Fibroblast of skin of right quadriceps (primary cell): ENCODE measurements at places on chromosomes 1 and 21.

- DNase-seq = peak; percentile 26
These were observed 447 bp downstream of the RUNX3 start for GRCh38 chr1:24929398-24930259.

DNA sequence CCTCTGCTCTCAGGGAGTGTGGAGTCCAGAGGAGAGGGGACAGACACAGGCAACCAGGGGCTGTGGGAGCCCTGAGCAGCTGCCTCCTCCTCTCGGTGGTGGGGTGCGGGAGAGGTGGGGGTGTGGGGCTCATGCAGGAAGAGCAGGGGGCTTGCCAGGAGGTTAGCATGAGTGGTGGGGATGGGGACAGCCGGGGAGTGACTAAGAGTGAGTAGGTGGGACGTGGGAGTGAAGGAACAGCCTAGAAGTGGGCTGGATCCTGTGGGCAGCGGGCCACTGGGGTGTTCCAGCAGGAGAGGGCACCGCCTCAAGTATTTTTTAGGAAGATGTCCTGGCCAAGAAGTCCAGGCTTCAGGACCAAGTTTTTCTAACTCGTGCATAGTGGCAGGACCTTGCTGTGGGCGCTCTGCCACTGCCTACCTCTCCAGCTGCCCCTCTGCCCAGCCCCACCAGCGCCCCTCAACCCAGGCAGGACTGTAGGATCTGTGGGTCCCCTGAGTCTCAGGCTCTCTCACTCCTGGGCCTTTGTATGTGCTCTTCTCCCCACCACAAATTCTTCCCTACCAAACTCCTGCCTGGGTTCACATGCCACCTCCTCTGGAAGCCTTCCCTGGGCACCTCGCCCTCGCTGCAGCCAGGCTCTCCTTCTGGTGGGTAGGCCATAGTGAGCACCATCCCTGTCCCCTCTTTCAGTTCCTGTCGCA, 18.8 kb upstream of the LHX4 start:
- DNase-seq = no peak

DNA sequence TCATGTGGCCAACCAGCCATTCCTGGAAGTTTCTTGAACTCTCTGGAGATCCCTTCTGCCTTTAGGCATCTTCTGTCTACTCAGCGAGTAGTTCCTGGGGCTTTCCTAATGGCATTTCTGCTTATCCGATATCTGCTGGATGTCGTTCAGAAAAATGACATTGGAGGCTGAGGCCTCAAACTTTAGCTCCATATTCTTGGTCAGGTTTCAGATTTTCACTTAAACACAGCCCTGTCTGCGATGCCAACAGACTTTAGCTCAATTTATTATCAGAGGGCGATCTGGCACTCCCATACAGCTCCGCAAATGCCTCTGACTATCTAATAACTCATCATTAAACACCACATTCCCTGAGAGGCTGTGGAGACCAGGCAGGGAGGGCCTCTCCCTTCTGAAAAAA, 46.3 kb upstream of the ETS2 start:
- DNase-seq = no peak

GRCh38 chr1:70887936-70888335, 159.7 kb downstream of the PTGER3 start:
- DNase-seq = no peak

- peak; percentile 25 for DNase-seq
These were observed 124.0 kb downstream of the GPATCH2 start for GRCh38 chr1:217506878-217507277.

GRCh38 chr1:114355240-114355639, 155.8 kb downstream of the TRIM33 start:
- DNase-seq = no peak

DNA sequence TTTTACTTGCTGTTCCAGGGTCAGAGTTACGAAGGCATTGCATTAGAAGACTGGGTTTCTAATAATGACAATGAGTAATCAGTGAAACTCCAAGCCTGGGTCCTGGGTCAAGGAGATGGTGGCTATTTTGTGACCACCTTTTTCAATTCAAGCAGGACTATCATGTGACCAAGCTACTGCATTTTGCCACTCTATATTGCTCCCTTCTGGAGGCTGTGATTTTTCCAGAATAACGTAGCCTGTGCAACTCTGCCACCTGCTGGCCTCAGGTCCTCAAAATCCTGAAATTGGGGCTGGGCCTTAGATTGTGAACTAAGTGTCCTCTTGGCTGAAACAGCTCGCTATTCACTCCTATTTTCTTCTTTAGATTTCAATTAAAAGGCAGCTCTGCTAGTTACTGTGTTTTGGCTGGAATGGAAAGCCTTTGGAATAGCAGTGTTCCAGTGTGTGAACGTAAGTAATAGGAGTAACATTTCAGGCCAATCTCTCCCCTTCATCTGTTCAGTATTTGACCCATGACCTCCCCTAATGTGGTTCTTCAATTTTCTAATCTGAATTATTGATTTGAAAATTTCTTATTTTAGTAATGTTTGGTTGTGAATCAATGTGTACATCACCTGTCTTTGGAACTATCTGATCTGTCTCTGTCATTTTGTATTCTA, 52.9 kb upstream of the CD46 start:
- peak; percentile 63 for DNase-seq

GRCh38 chr1:63073309-63074306, 248.8 kb upstream of the FOXD3 start:
- DNase-seq = no peak

DNA sequence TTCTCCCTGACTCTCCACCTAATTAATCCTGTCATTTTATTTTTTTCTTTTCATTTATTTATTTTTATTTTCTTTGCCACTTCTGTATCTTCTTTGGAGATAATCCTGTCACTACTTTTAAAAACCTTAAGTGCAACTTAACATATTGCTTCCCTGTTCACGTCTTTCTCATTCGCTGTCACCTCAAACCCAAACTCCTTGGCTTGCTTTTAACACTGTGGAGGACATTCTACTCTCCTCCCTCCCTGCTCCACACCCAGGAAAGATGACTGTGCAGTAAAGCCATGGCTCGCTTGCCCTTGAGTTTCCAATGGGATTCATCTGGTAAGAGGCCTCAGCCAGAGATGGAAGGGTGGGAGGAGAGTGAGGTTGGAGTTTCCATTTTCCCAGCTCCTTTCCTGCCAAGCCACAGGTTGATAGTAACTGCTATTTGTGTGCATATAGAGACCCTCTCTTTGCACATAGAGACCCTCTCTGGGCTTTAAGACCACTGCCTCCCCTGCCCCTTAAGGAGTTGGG, 6.4 kb upstream of the BRWD1 start:
- DNase-seq = no peak

DNA sequence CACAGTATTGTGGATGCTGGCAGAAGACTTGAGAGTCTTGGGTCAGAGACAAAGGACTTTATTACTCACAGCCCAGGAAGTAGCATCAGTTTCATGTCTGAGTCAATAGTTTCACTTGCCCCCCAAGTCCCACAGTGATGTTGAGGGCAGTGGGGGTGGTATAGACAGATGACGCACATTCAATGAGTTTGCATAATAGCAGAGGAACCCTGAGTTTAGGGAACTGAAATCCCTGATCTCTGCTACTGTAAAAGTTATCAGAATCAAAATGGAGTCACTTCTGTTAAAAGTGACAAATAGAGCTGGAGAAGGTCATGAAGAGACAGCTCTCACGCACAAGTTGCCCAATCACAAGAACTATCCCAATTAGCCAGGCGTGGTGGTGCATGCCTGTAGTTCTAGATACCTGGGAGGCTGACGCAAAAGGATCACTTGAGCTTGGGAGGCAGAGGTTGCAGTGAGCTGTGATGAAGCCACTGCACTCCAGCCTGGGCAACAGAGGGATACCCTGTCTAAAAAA, 11.5 kb upstream of the HCRTR1 start:
- peak; percentile 68 for DNase-seq

GRCh38 chr1:7117399-7118281, 332.4 kb downstream of the CAMTA1 start:
- peak; percentile 93 for DNase-seq

- peak; percentile 28 for DNase-seq
These were observed 177.7 kb downstream of the KIF26B start for GRCh38 chr1:245332513-245332912.

DNA sequence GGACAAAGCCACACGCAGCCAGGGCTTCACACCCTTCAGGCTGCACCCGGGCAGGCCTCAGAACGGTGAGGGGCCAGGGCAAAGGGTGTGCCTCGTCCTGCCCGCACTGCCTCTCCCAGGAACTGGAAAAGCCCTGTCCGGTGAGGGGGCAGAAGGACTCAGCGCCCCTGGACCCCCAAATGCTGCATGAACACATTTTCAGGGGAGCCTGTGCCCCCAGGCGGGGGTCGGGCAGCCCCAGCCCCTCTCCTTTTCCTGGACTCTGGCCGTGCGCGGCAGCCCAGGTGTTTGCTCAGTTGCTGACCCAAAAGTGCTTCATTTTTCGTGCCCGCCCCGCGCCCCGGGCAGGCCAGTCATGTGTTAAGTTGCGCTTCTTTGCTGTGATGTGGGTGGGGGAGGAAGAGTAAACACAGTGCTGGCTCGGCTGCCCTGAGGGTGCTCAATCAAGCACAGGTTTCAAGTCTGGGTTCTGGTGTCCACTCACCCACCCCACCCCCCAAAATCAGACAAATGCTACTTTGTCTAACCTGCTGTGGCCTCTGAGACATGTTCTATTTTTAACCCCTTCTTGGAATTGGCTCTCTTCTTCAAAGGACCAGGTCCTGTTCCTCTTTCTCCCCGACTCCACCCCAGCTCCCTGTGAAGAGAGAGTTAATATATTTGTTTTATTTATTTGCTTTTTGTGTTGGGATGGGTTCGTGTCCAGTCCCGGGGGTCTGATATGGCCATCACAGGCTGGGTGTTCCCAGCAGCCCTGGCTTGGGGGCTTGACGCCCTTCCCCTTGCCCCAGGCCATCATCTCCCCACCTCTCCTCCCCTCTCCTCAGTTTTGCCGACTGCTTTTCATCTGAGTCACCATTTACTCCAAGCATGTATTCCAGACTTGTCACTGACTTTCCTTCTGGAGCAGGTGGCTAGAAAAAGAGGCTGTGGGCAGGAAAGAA, 8.1 kb downstream of the PSRC1 start:
- DNase-seq = peak; percentile 62

GRCh38 chr1:117232531-117232930, 21.8 kb upstream of the VTCN1 start:
- no peak for DNase-seq

DNA sequence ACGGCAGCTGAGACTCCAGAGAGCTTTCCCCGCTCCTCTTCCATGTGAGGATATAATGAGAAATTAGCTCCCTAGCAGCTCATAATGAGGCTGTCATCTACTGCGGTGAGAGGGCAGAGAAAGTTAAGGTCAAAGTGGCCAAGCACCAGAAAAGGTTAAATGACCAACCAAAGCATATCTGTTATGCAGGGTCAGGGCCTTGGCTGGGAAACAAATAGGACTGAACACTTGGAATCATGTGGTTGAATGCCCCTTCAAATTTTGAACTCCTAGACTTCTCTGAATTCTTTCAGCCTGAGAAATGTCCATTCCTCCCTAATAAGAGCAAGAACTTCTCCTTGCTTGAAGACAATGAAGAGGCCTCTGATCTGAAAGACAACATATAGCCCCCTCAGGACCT, 115.9 kb downstream of the TM2D1 start:
- no peak for DNase-seq
